ENCODE measurements at places on chromosomes 11 and 22. TPM values are rescaled to one million over a fixed set of nuclear protein-coding genes. Genes with fewer than 3 reads are reported as not detected.

DNA sequence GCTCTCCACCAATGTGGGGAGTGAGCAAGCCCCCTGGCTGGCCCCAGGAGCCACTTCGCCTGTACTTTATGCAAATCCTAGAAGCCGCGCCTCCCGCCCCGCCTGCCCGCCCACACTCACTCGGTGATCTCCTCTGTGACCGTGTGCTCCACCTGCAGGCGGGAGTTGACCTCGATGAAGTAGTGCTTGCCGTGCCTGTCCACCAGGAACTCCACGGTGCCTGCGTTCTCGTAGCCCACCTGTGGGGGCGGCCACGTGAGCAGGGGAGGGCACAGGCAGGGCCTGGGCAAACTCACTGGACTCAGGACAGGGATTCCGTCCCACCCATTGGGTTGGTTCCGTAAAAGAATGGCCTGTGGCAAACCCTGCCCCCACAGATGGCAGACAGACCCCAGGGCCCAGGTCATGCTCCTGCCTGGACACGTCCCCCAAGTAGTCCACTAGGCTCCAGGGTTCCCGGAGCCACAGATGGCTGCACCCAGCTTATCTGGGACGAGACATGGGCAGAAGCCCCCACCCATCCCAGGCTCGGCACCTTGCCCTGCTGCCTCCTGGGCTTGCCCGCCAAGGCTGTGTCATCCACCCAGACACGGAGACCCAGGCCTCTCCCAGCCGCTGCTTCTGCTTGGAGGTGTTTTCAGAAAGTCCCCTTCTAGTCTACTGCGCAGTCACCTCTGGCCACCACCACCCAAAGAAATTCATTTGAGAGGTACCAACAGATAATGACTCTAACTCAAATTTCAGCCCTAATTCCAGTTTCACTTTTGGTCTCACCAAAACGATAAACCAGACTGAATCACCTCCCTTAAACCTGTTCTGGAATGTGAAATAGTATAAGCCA lies 12.1 kb downstream of the LRFN4 start:
- no peak for DNase-seq

The SOX6 gene
- 0.21 TPM for total RNA-seq

GRCh38 chr11:17753153-17753552 lies 18.6 kb downstream of the KCNC1 start:
- no peak for DNase-seq

The KIAA0930 gene
- 42.5 TPM for total RNA-seq

The SMIM35 gene
- total RNA-seq = not detected

The NXPE4 gene
- total RNA-seq = not detected

- no peak for DNase-seq
Measured at GRCh38 chr11:118152552-118153471, at the start of gene SCN4B. TSS of gene SCN4B (minus strand) at chr11:118152823. CDS start at chr11:118152673, 150 bp downstream.

GRCh38 chr11:61149624-61150615 lies 11.3 kb downstream of the VPS37C start:
- no peak for DNase-seq

DNA sequence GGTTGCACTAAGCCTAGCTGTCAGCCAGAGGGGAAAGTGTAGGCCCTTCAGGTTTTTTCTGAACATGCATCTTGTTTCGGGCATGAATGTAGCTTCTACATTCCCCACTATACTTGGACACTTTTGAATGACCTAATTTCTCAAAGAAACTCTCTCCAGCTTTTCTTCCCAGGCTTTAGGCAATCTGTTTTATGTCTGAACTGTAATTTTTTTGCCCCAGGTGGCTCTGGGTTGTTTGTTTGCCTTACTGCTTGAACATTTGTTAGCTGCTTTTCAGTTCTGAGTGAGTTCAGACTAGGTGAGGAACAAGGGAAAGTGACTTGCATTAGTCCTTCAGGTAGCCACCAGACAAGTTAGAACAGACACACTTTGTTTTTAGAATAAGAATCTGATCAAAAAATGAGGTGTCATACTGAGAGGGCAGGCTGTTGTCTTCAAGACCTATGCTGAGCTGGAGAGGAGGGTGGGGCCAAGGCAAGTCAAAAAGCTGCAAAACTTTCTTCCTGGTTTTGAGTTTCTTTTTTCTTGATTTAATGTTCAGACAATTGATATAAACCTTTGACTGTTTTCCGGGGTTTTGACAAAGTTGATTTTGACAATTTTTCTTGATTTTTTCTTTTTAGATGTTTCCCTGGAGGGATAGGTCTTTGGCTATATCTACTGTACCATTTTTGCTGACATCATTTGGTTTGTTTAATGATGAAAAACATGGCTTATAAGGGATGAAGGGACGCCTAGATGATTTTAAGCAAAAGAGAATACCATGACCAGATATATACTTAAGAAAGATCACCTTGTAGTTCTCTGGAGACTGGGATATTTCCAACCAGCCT lies 182.8 kb downstream of the WNT11 start:
- no peak for DNase-seq

DNA sequence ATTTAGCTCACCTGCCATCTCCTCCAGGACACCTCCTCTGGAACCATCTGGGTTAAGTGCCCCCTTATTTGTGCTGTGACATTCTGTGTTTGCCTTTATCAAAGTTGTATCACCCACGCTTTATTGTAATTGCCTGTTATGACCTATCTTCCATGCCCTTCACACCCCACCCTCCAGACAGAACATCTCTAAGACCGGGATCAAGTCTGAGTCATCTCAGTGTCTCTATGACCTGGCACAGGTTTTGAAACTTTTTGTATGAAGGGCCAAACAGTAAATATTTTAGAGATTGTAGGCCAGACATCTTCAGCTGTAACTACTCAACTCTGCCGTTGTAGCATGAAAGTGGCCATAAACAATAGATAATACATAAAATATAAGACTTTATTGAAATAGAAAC lies 161.8 kb downstream of the SPON1 start:
- no peak for DNase-seq

- no peak for DNase-seq
Measured at GRCh38 chr11:27976262-27976661, 131.7 kb downstream of the KIF18A start.

- no peak for DNase-seq
Measured at GRCh38 chr22:23110190-23110921, 31.4 kb downstream of the RSPH14 start.

The CCDC116 gene
- not detected for total RNA-seq

DNA sequence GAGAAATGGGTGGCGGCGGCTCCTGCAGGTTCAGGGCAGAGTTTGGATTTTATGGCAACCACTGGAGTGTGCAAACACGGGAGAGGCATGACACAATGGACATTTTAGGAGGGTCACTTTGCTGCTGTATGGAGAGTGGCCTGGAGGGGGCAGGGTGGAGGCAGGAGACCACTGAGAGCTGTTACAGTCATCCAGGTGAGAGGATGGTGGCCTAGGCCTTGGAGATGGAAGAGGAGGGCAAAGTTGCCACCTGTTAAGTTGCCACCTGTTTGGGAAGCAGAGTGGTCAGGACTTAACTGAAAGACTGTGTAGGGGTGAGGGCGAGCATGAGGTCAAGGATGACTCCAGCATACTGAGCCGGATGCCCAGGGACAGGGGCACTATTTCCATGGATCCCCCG lies 2.3 kb upstream of the RAD9A start:
- peak; percentile 38 for DNase-seq

- no peak for DNase-seq
Measured at GRCh38 chr11:41446566-41446965, 12.9 kb downstream of the LRRC4C start.

GRCh38 chr11:12893787-12894672 lies 115.1 kb upstream of the RASSF10 start:
- peak; percentile 13 for DNase-seq

The CARD16 gene
- total RNA-seq = not detected

- no peak for DNase-seq
Measured at GRCh38 chr11:72711141-72711540, 36.9 kb upstream of the PDE2A start.

The CCDC88B gene
- total RNA-seq = 17.1 TPM

- no peak for DNase-seq
Measured at GRCh38 chr22:23526596-23527316, 53.3 kb downstream of the IGLL1 start.

- no peak for DNase-seq
Measured at GRCh38 chr11:9231848-9232177, 33.3 kb downstream of the DENND5A start.

GRCh38 chr11:110479108-110480101 lies 49.7 kb downstream of the FDX1 start:
- no peak for DNase-seq

The OSBP2 gene
- 4.7 TPM for total RNA-seq

The CD248 gene
- total RNA-seq = 0.15 TPM

DNA sequence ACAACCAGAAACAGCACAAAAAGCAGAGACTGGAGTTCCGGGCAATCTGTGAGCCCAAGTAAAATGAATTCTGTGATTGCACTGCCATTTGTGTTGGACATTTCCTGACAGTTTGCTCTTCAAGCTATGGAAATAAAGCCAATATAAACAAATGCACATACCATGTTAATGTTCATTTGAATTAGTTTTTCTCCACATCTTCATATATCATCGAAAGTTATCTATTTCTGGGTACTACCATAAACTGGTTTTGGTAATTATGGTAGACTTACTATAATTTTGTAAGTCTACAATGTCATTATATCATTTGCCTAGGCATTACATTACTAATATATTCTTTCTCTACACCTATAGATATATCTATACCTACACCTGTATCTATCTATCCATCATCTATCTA lies at the start of gene OR5M11:
Gene OR5M11, minus strand, starts transcription at position 101 of the 400 bp plus-strand sequence. Its CDS starts 0 bp downstream, at position 101.
- no peak for DNase-seq

The RTN4R gene
- total RNA-seq = 16.3 TPM

GRCh38 chr11:10225553-10225952 lies 68.5 kb downstream of the SBF2 start:
- DNase-seq = no peak

GRCh38 chr11:111272420-111272819 lies 25.9 kb upstream of the POU2AF3 start:
- no peak for DNase-seq

DNA sequence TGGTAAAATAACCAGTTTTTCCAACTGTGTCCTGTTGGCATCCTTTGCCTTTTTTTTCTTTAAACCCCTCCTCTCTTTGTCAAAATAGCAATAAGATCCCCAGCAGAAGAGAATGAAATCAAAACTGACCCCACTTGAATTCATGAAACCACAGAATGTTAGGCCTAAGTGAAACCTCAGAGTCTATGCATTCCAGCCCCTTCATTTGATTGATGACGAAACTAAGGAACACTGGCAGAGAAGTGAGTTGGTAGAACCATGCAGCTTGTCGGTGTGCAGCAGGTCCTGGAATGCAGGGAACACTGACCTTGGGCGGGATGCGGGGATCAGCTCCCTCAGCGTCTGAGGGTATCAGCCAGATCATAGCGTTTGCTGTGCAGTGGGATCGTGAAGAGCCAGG lies 57.5 kb downstream of the GRK3 start:
- DNase-seq = no peak

- DNase-seq = no peak
Measured at GRCh38 chr11:124717786-124718651, 21.7 kb upstream of the NRGN start.

The P2RY2 gene
- 2.4 TPM for total RNA-seq

GRCh38 chr11:67439321-67440228 lies 2.1 kb upstream of the PTPRCAP start:
- DNase-seq = no peak

DNA sequence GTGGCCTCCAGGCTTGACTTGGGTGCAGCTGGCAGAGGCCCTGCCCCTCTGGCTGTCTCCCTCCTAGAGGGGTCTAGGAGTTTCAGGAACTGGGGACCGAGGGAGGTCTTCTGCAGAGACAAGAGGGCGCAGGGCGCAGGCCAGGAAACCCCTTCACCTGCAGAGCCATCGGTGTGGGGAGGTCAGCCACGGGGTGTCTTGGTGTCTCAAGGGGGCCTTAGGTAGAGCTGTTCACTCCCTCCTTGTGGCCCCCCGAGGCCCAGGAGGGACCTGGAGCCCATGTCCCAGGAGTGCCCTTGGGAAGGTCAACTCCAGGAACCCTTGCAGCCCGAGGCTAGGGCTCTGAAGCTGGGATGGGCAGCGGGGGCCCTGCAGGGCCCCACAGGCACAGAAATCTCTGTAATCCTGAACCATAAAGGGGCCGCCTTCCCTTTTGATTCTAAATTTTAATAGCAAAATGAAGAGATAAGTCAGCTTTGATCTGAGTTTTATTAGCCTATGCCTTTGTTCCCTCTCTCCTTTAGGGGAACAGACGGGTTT lies 31.4 kb upstream of the TH start:
- DNase-seq = no peak

The GRIK4 gene
- total RNA-seq = 0.62 TPM

DNA sequence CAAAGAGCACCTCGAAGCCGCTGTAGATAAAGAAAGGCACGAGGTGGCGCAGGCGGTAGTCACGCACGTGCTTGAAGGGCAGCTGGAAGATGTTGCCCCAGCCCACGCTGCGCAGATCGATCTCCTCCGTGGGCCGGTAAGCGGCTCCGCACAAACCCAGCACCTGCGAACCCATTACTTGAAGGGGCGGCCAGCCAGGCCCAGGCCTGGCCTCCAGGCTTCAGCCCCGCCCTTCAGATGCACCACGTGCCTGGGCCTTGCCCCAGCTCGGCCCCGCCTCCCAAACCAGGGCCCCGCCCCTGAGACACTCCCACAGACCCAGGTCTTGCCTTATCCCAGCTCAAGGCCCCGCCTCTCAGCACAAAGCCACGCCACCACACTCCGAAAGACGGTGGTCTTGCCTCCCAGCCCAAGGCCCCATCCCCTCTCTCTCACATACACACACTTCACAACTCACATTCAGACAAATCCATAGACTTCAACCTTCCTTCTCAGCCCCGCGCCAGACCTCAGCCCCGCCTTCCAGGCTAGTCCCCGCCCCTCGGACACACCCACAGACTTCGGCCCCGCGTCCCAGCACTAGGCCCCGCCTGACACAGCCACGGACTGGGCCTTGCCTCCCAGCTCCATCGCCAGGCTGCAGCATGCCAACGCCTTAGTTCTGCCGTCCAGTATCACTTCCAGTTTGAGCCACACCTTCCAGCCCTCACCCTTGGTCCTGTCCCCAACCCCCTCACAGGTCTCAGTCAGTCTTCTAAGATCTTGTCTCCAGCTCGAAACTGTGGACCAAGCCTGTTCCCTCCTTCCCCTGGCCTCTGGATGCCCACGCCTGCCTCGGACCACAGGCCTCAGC lies 7.0 kb downstream of the UNC93B1 start:
- DNase-seq = no peak

The EXPH5 gene
- total RNA-seq = 0.85 TPM

The ANO1 gene
- total RNA-seq = 2.3 TPM

The TCN2 gene
- total RNA-seq = 2.4 TPM

The MOGAT2 gene
- 0.08 TPM for total RNA-seq

GRCh38 chr11:130426837-130427341 lies 1.5 kb downstream of the ADAMTS8 start:
- DNase-seq = no peak

- no peak for DNase-seq
Measured at GRCh38 chr11:124951341-124951740, 2.7 kb upstream of the CCDC15 start.
